GM13977 (cell line): ENCODE measurements at places on chromosomes 5 and 9.

DNA sequence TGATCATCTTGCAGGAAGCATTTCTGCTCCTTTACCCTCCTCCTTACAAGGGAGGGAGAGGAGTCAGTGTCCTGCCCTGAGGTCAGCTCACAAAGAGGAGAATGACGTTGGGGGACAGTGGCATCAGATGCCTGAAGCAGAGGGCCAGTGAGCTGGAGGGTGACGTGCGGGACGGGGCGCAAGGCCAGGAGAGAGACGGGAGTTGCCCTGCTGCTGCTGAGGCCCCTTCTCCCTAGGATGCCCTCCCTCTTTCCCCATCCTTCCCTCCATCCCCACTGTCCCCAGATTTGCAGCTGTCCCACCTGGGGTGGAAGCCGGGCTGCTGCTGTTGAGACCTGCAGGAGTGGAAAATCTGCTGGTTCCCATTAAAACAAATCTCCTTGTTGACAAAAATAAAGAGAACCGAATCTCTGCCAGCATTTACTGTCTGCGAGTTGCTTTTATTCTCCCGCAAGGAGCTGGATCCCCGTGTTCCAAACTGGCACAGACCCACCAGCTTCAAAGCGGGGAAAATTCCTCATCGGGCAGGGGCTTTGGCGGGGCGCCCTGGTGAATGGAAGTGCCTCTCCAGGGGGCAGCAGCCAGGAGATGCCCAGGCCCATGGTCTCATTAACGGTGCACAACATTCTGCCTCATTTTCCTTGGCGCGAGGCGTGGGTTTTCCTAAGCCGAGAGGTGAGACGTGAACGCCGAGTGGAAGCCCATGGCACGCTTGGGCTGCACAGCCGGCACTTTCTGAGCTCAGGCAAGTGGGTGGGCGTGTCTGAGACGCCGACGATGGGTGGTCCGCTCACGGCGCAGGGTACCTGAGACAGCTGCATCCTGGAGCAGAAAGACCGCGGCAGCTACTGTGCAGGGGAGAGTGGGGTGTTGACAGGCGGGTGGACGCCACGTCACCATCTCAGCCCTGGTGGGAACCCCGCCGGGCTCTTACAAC is 13.9 kb upstream of the COL5A1 start:
- DNase-seq: no peak

DNA sequence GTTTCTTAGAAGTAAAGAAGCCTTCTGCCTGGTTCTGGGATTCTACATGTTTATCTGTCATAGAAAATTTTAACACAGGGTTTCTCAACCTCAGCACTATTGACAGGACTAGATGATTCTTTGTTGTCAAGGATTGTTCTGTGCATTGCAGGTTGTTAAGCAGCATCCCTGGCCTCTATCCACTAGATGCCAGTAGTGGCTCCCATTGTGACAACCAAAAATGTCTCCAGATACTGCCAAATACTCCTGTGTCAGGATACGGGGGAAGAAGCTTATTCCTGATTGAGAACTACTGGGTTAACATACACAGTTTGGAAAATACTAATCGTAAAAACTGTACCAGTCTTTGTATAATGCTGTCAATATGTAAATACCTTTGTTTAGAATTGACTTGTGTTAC is 167.1 kb downstream of the NIPBL start:
- no peak for DNase-seq

DNA sequence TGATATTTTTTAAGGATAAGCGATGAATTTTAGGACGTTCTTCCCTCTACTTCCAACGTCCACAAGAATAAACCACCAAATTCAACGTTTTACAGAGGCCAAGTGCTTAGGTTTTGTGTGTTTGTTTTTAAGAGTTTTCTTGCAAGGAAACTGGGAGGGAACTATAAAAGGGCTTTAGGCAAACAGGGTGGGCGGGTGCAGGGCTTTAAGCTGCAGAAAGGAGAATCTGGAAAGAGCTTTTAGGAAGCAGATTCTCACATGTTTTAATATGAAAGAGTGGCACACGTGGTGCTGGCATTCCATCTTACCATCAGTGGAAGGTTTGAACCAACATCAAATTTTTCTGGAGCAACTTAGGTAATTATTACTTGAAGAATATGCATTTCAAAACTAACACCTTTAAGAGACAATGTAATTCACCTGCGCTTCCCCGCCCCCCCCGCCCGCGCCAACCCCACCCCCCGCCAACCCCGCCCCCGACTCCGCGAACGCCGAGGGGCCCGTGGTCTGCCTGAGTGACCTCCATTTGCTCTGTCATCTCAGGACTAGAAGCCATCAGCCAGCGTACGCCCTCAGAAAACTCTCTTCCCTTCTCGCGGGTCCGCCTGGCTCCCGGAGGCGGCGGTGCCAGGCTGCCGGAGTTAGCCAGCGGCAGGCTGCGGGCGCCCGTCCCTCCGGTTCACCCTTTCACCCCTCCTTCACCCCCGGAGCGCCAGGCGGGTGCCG is 911 bp upstream of the PIK3R1 start:
- peak; percentile 80 for DNase-seq

- no peak for DNase-seq
Measured at GRCh38 chr5:73793911-73794310, 167.9 kb downstream of the ARHGEF28 start.

DNA sequence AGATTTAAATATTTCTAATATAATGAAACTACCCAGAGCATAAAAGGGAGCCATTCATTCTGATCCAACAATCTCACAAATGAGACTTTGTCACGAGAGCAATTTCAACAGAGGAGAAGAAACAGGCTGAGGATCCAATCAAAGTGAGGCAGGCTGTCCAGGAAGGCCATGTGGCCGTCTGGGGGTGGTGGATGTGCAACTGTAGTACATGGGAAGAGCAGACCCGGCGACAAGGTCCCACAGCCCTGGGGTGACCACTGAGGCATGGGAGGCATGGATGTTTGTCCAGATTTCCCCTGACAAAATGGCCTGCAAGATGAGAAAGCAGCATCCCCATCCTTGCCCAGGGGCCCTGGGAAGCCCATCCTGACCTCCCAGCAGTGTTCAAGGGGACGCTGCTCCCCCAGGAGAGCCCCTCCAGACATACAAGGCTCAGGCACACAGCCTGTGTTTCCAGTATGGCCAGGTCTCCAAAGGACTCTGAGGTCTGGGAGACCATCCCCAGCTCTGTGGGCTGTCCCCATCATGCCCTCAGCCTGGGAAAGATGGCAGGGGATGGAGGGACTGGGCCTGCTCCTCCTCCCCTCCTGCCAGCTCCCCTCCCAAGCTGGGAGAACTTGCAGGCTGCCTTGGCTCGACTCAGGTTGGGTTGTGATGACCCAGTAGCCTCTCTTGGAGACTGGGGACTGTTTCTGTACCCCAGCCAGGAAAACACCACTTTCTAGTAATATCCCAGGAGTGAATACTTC is 27.5 kb upstream of the FCN2 start:
- DNase-seq: no peak
